ENCODE measurements at places on chromosomes 5 and 9.

GRCh38 chr5:14684757-14685156 lies 20.2 kb downstream of the OTULIN start:
- DNase-seq, result no peak

DNA sequence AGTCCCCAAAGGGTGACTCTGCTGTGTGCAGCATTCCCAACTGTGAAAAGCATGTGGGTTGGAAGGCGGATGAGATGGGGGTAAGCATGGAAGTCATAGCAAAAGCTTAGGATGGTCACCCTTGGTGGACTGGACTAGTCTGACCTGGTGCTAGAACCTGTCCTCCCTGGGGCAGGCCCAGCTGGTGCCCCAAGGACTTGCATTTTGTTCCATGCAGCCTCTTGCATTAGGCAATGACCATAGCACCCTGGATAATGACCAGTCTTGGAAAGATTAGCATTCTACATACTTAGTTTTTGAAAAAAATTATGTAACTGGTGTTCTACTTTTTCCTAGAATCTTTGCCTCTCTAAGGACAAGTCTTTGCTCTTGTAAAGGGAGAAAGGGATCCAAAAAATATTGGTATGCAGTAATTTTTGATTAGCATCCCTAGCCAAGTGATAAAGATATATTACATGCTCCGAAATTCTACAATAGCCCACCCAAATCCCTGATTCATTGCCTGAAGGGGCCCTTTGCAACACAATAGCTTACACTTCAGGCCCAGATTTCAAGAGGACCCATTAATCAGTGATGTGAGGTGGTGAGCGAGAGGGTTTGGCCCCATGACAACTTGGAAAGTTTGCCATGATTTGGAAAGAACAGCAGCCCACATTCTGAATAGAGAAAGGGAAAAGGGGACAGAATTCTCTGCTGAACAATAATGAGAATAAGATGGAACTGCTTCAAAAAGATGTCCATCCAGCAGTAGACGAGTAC lies 93.3 kb upstream of the CD180 start:
- DNase-seq, result no peak

- DNase-seq, result no peak
Measured at GRCh38 chr9:107609547-107609946, 120.0 kb upstream of the KLF4 start.

- no peak for DNase-seq
Measured at GRCh38 chr5:673831-674629, 19.1 kb downstream of the TPPP start.

DNA sequence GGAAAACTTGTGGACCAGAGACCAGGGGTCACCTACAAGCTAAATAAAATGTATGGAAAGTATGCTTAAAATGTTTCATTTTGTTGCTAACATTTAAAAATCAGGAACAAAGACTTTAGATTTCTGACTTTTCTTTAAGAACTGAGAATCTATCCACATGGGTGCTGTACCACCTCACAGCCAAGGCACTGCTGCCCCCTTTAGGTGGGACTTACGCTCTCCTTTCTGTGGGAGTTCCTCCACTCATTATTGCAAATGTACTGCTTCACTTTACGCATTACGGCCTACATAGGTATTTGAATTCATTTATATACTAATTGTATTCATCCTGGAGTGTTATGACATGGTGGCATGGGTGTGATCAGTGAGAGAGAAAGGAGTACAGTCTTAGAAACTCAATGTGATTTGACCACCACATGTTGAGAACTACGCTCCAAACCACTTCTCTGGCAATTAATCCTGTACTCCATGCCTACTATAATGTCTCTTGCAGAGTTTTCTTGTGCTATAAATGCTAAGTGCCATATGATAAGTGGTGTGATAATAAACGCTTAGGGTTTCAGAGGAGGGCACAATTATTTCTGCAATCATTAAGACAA lies 24.7 kb upstream of the CETN3 start:
- DNase-seq, result peak; percentile 64

GRCh38 chr5:2542821-2543220 lies 208.7 kb downstream of the IRX2 start:
- DNase-seq, result no peak

DNA sequence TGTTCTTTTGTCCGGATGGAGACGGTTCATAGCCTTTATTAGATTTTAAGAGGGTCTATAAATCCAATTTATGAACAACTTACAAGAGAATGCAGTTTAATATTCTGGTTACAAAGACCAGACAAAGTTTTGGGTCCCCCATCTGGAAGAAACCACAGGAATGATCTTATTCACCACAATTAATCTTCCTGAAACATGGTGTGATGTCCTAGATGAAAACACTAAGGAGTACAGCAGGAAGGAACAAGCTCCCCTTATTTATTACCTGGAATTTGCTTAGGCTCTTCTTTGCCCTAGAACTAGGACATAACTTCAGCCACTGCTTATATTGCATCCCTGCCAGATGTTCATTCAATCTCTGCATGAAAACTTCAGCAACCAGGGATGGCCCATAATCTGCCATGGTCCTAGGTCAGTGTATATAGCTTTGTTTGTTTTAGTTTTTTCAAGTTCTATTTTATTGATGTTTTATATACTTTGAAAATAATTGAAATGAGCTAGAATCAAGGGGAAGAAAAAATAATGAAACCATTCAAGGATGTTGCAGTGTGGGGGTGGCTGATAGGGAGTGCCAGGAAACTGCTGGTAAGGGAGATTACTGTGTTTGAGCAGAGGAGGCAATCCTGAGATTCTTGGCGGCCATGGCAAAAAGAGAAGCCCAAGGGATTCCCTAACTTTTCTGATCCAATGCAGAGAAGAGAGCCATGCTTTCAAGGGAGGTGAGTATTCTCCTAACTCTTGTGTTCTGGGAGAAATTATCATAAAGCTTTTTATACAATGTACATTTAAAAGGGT lies 16.8 kb downstream of the TXNDC8 start:
- DNase-seq, result no peak

DNA sequence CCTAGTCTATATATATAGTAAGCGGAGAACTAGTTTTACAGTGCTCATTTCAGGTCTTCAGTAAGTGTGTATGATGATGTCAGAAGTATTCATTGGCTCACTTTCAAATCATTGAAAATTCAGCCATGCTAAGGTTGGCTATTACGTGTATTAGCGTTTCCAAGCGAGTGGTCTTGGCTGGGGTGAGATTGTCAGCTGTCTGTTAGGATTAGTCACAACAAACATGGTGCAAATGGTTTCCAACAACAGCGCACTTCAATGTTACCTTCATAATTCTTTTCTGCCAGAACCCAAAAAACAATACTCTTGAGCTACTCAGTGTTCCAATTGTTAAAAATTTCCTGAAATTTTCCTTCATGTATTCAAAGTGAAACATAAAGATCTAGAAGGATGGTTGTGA lies 283.0 kb downstream of the AOPEP start:
- DNase-seq, result no peak

- DNase-seq, result no peak
Measured at GRCh38 chr5:74669821-74670220, 15.2 kb upstream of the HEXB start.

GRCh38 chr5:139763930-139764791 lies 31.4 kb upstream of the PSD2 start:
- no peak for DNase-seq

DNA sequence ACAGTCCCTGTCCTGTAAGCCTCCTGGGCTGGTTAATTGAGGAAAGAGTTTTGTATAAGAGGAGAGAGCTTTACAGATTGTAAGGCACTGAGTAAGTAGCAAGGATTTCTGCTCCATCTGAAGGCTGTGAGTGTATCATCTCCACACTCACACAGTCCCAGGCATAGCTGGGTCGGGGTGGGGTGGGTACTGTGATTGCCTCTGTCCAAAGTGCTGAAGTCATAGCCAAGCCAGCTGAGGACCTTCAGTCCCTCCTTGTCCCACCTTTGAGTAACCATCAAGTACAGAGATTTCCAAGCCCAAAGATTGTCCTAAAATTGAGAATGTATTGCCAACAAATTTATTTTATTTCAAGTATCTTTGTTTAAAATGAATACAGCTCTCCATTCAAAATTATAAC lies 5.5 kb upstream of the DNAJB5 start:
- DNase-seq, result no peak

- no peak for DNase-seq
Measured at GRCh38 chr5:127934791-127935256, 148.7 kb upstream of the SLC12A2 start.

- DNase-seq, result no peak
Measured at GRCh38 chr9:127732444-127732843, 2.6 kb downstream of the TOR2A start.

- DNase-seq, result no peak
Measured at GRCh38 chr5:57559110-57559635, 76.6 kb upstream of the ACTBL2 start.

DNA sequence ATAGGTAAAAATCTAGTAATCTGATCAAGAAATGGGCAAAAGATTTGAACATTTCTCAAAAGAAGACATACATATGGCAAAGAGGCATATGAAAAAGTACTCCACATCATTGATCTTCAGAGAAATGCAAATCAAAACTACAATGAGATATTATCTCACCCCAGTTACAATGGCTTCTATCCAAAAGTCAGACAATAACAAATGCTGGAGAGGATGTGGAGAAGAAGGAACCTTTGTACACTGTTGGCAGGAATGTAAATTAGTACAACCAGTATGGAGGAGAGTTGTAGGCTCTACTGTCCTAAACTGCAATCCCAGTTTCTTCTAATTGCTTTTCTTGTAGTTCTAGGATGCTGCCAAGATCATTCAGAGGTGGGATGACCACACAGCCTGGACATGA lies 193.5 kb upstream of the RFX3 start:
- DNase-seq, result no peak

- no peak for DNase-seq
Measured at GRCh38 chr5:180852495-180852894, 8.6 kb downstream of the ZFP62 start.

GRCh38 chr9:95188459-95188858 lies 129.1 kb downstream of the FANCC start:
- no peak for DNase-seq

DNA sequence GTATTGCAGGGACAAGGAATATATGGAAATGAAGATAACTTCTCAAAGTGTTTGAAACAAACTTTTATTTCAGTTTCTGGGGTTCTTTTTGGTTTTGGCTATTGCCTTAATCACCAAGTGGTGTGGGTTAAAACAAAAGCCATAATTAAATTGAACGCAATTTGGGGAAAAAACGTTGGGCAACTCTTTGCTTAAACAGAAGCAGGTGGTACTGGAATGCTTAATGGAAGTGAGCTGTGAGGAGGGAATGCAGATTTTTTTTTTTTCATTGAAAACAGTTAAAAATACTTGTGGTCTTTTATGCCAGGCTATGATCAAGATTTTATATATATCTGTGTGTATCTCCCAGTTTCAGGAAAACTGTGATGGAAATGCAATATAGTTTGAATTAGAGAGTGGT lies 195.7 kb upstream of the TUT7 start:
- DNase-seq, result no peak

DNA sequence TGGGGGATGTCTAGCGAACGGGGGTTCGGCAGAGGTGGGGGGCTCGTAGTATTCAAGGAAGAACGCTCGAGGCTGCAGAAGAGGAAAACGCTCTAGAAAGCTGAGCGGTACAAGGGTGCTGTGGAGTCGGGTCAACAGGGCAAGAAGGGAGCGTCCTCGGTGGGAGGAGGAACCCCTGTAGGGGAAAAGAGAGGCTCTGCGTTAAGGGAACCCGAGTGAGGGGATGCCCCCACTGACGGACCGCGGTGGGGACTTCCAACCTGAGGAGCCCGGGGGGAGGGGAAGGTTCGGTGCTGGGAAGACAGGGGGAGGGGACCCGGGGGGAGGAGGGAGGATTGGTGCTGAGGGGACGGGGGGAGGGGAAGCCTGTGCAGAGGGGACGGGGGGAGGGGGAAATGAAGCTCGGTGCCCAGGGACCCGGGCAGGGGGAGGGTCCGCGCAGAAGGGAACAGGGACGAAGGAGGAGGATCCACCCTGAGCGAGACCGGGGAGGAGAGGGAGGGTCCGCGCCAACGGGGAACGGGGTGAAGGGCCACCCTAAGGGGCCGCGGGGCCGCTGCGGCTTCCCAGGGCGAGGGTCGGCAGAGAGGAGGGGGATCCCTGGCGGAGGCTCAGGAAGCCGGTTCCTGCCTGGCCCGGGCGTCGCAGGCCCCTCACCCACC lies 621 bp downstream of the NR6A1 start:
- no peak for DNase-seq

GRCh38 chr5:125491986-125492492 lies 745.6 kb upstream of the ZNF608 start:
- DNase-seq, result no peak

DNA sequence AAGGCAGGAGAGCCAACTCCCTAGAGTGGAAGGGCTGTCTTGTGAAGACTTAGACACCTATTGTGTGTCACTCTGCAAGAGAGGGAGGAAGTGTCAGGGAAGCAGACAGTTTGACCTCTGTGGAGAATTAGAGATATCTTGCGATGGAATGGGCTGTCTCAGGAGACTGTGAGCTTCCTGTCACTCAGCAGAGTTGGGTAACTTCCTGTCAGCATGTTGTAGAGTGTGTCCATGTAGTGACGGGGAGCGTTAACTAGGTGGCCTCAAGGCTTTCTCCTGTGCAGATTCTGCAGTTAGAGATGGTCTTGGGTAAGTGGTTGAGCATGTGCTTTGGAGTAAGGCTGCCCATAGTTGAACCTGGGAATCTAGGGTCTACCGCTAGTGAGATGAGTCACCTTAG lies 136.5 kb downstream of the KIF4B start:
- no peak for DNase-seq

GRCh38 chr5:354581-355378 lies 33.3 kb downstream of the AHRR start:
- DNase-seq, result no peak

- DNase-seq, result no peak
Measured at GRCh38 chr9:136412962-136413361, 2.5 kb downstream of the PMPCA start.

DNA sequence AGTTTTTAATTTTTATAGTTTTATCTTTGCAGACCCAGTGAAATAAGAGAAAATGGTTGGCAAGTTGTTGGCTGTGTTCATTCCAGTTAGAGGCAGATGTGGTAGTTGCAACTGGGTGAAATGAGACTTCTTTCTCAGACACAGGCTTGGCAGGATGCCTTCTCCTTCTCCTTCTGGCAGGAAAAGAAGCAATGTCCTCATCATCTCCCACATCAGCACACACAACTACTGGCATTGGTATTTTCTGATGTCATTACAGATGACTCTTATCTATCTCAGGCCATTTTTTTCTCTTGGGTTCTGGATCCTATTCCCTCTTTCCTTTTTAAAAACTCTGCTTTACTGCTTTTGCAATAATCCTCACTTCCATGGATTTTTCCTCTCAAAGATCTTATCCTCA lies 103.3 kb upstream of the EDIL3 start:
- no peak for DNase-seq
